ENCODE measurements at places on chromosomes 2 and 18.

- DNase-seq, result no peak
Observed at GRCh38 chr2:29370173-29370572, 255.0 kb downstream of the CLIP4 start.

- no peak for DNase-seq
Observed at GRCh38 chr18:43303376-43303775, 26.1 kb upstream of the SYT4 start.

GRCh38 chr18:30081122-30081521 is 961.4 kb downstream of the DSC3 start:
- no peak for DNase-seq

DNA sequence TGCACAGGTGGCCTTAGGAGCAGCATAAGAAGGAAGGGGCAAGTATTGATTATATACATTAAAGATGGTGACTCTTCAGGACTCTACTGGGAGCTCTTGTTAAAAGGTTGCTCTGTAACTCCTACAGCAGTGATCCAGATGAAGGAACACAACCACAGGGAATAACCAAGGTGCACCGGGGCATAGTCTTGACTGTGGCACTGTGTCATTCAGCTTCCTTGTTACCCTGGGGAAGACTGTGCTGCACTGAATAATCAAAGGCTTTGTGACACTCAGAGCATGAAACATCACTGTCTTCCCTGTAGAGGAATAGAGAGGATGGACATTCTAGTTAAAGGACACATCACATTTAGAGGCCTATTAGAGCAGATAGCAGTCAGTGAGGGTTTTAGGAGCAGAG is 105.3 kb downstream of the UBE2E3 start:
- DNase-seq, result no peak

DNA sequence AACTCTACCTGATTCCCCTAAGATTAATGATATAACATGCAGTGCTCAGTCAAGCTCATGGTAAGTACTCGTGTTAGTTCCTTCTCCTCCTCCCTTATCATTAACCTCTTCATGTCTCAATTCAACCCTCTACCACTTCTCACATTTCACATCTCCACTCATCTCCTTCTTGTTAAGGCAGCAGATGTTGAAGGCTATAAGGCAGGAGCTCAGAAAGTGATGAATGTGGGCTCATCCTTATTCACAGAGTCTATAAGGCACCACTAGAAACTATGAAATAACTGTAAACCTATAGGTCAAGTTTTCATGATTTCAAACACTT is 56.0 kb downstream of the CLHC1 start:
- no peak for DNase-seq

- DNase-seq, result peak; percentile 36
Observed at GRCh38 chr2:27303093-27304025, 4.9 kb downstream of the UCN start.

GRCh38 chr2:223051693-223052289 is at the start of gene KCNE4:
KCNE4 (plus strand) TSS chr2:223052190; CDS start chr2:223052831, 641 bp downstream.
- no peak for DNase-seq

DNA sequence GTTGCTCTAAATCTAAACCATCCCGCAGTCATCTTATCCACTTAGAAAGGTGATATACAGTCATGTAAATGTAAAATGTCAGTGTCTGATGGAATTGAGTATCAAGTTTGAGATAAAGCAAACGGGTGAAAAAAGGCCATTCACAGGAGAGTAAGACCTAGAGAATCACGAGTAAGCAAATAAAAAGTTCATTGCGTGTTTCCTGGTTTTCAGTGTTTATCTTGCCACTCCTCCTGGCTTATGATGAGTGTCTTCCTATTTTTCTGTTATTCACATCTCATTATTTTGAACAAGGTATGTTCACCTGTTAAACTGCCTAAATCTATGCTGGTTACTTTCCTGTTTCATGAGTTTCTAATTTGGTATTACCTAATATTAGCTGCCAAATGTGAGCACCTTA is 68.8 kb downstream of the ITGA4 start:
- DNase-seq, result no peak

DNA sequence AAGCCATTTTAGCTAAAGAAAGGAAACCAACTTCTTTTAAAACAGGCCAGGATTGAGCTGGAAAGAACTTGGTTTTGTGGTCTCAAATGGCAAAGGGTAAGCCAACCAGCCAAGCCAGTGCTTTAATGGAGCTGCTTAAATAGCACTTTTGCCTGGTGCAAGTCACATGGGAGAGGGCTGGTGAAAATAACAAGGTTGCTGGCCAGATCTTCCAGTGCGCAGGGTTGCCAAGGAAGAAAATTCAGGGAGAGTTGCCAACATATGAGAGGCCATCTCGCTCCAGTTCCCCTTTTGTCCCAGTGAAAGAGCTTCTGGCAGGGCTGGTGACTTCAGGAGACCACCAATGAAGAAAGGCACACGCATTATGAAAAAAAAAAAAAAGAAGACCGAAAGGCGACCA is 57.3 kb downstream of the IRS1 start:
- DNase-seq, result no peak

DNA sequence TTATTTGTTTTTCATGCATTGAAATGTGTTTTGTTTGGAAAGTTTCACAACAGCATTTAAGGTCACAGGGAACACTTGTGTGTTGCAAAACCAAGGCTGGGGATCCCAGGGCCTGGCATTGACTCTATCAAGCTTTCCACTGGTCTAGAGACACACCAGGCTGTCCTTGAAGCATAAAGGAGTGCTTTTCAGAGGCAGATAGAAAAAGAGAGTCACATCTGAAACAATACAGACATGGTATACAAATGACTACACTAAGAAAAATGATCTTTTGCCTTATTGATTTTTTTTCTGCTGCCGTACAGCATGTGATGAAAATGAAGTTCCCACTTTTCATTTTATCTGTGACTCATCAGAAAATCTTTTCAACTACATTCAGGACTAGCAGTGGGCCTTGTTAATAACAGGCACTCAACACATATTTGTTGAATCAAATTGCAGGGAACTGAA is 61.9 kb upstream of the ZCCHC2 start:
- no peak for DNase-seq

GRCh38 chr2:190173392-190173791 is 110.9 kb upstream of the MSTN start:
- no peak for DNase-seq

- DNase-seq, result no peak
Observed at GRCh38 chr2:71120195-71120594, 9.8 kb downstream of the MCEE start.

DNA sequence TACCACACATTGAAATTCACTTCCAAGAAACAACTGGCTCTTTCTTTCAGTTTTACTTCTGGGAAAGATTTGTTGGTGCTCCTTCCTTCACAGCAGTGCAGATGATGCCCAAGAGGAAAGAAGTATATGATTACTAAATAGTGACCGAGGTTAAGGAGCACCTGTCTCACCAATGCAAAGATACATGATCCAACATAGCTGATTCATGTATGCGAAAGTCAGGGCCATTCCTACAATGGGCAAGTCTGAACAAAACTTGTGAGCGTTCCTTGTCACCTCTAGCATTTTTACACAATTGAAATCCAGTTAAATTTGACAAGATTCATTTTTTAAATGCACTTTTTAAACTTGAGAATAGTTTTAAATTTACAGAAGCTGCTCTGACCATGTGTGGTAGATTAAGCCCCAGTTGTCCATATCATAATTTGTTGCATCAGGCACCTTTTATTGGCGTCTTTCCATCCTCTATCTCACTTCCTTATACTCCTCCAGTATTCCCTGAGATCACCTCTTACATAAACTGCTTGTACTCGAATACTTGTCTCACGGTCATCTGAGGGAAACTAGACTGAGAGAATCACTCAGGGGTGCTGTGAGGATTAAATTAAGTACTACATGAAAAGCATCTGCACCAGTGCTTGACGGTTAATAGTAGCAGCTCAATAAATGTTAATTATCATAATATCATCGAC is 438.8 kb upstream of the CDH20 start:
- no peak for DNase-seq

DNA sequence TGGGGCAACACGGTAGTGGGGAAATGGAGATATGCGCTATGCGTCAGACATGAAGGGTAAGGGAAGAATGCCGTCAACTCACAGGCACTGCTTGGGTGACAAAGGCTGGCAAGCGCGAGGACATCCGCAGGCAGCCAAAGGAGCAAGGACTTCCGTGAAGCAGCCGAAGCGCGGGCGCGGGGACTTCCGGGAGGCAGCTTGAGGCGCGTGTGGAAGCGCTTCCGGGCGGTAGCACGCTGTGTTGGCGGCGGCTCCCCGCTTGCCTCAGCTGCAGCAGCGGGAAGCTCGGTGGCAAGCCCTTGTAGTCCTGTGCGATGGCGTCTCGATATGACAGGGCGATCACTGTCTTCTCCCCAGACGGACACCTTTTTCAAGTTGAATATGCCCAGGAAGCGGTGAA is at the start of gene PSMA8:
Gene PSMA8, plus strand, starts transcription at position 218 of the 400 bp plus-strand sequence. Its CDS starts 97 bp downstream, at position 315.
- no peak for DNase-seq

DNA sequence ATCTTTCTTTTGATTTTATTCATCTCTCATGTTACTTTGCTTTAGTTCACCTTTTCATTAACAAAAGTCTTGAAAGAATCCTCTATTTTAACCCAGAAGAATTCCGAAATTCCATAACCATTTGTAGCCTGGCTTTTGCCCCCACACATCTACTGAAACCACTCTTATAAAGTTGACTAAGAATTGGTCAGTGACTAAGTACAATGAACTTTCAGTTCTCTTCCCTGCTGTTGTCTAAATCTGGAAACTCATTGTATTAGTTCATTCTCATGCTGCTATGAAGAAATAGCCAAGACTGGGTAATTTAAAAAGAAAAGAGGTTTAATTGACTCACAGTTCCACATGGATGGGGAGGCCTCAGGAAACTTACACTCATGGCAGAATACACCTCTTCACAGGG is 49.9 kb upstream of the PNPT1 start:
- DNase-seq, result peak; percentile 21

DNA sequence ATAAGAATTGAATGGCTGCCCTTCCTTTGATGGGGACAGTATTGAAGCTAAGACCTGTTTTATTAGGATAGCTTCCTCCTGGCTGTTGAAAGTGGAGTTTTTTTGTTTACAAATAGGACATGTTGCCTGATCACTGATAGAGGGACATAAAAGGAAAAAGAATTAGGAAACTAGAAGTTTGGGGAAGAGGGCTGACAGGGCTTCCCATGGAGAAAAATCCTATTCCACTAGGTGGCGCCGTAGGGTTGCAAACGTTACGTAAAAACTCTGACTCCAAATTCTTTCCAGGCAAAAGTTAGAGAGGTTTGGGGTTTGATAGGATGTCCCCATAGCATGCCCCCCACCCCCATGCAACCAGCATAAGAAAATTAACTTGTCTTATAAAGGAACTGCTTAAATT is 11.1 kb upstream of the RBFA start:
- DNase-seq, result no peak

DNA sequence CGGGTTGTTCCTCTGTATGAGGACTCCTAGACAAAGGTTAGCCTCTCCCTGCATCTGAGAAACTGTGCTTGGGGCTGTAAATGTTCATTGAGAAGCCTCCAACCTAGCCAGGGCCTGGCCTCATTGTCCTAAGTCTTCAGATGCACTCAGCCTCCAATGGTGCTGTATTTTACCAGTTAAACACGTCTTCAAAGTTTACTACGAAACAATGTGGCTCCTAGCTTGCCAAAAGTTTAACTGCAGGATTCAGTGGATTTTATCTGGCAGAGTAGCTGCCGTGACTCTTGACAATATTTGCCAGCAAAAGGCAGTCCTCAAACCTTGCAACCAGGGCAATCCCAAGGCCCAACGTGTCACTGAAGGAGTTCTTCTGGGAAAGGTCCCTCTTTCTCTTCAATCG is 1.1 kb downstream of the PID1 start:
- no peak for DNase-seq

DNA sequence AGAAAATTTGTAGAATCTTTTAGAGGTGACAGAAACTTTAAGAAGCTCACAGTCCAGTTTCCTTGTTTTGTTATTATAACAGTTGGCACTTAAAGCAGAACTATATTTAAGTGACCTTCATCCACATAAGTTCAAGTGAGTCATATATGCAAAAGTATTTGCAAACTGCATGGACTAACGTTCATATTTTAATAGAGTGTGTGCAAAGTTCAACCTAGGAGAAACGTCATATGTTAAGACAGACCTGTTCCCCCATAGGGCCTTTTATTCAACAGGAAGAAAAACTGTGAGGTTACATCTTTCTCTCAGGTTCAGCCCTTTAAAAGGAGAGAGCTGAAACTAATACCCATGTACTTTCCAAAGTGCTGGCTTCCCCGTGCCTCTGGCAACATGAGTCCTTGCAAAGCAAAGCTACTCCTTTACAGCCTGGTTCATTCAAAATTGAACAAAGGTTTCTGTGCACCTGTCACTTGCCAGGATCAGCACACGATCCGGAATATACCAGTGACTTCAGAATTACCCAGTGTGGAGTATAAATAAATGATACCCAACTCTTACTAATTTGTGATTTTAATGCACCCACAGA is 280.0 kb upstream of the RAB12 start:
- no peak for DNase-seq

DNA sequence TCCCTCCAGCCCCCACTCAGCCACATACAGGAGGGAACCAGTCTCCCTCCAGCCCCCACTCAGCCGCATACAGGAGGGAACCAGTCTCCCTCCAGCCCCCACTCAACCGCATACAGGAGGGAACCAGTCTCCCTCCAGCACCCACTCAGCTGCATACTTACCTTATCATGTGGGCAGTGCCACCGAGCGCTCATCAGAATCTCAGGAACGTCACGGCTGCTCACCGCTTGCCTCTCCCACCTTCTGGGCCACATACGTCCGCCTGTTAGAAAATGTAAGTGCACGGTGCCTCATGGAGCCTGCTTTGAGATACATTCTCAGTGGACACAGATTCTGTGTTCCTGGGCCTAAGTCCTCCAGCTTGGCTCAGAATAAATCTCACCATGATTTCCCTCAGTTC is 124.8 kb downstream of the PXDN start:
- no peak for DNase-seq

DNA sequence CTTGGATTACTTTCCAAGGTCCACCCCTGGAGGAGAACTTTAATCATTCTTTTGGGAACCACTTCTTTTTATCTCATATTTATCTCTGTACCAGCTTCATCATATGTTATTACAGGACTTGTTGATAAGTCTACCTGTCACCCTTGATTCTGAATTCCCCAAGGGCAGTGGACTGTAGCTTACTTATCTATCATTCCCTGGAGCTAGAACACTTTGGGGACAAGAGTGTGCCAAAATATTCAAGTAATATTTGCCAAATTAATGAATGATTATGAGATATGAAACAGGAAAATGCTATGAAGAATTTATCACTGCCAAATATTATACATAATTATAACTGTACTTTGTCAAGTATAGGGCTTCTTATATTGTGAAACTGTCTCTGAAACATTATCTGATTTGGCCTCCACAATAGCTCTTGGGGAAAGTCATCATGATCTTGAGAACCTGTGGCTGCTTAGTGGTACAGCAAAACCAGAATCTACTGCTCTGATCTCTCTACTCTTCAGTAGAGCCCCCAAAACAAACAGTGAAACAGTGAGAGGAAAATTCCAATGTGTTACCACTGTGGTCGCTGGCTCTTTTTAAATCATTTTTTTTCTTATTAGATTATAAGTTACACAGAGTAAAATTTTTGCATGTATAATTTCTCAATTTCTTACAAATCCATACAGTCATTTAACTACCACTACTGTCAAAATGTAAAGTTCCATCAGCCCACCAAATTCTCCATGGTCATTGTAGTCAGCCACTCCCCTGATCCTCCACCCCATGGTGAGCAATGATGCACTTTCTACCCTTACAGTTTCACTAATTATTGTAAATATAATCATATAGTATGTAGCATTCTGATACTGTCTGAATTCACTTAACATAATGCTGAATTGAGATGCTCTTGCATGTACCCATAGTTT is 197.5 kb downstream of the PIEZO2 start:
- no peak for DNase-seq

- peak; percentile 60 for DNase-seq
Observed at GRCh38 chr2:9655441-9656269, 24.9 kb upstream of the YWHAQ start.
